Activated B cell treated with CpG ODN at 0.5 μM for 24 hours (primary cell): ENCODE measurements at places on chromosomes 5 and 9. TPM values are rescaled to one million over a fixed set of nuclear protein-coding genes. Genes with fewer than 3 reads are reported as not detected.

The KIAA0825 gene
- total RNA-seq, result 1.4 and 2.3 TPM in 2 replicates

The ORM2 gene
- total RNA-seq, result not detected in 2 replicates

The MYOT gene
- not detected in 2 replicates for total RNA-seq

GRCh38 chr5:1824903-1825841 is 24.0 kb downstream of the NDUFS6 start:
- no peaks in the 10 kb centered on the region for H3K27me3 ChIP-seq
- H3K4me1 ChIP-seq, result no peaks in the 10 kb centered on the region
- DNase-seq, result no peak
- H3K36me3 ChIP-seq, result peaks cover 42% of the 10 kb centered on the region
- no peak overlapping the region for H3K4me3 ChIP-seq

- no peaks in the 10 kb centered on the region for H3K36me3 ChIP-seq
- H3K4me1 ChIP-seq, result no peaks in the 10 kb centered on the region
- H3K27ac ChIP-seq, result no peak overlapping the region
- no peak overlapping the region for H3K4me3 ChIP-seq
- peaks cover 2% of the 10 kb centered on the region for H3K27me3 ChIP-seq
Measured at GRCh38 chr5:180366326-180366725, 13.2 kb upstream of the GFPT2 start.

DNA sequence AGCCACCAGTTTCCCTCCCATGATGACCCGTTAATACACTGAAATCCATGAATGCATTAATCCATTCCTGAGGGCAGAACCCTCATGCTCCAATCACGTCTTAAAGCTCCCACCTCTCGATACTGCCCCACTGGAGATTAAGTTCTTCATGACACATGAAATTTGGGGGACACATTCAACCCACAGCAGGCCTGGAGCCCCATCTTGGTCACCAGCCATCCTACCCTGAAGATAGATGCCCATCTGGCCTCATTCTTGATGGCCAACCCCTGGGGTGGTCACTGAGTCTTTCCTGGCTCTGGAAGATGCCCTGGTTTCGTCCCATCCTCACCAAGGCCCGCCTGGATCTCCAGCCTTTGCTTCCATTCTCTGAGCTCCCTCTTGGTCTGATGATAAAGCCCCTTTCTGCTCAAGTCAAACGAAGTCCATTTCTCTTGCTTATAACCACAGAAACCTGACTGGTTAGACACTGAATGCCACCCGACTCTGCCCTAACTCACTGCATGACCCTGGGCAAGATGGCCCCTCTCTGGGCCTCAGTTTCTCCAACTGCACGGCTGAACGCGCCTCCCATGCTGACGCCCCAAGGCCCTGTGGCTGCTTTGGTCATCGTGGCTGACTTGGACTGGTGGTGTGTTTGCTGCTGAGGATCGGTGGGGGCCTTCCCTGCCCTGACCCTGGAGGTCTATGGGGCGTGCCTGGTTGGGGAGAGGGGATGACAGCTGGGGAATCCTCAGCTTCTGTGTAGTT is 138.4 kb upstream of the IER5L start:
- peaks cover 5% of the 10 kb centered on the region for H3K27me3 ChIP-seq
- peaks cover 13% of the 10 kb centered on the region for H3K4me1 ChIP-seq
- no peaks in the 10 kb centered on the region for H3K36me3 ChIP-seq
- no peak overlapping the region for H3K4me3 ChIP-seq
- DNase-seq, result no peak
